ENCODE measurements at places on chromosomes 11 and 22. TPM values are rescaled to one million over a fixed set of nuclear protein-coding genes. Genes with fewer than 3 reads are reported as not detected.

The ENTHD1 gene
- total RNA-seq, result 0.11 TPM

The KDM4D gene
- total RNA-seq, result 0.84 TPM

The CASP4 gene
- 32.0 TPM for total RNA-seq

The CECR2 gene
- total RNA-seq, result not detected

The TESMIN gene
- total RNA-seq, result 5.5 TPM

The BBOX1 gene
- total RNA-seq, result not detected

The UPK3A gene
- total RNA-seq, result not detected

The ALX4 gene
- not detected for total RNA-seq

The TRPC6 gene
- not detected for total RNA-seq

The LTO1 gene
- 24.4 TPM for total RNA-seq

The PRAME gene
- total RNA-seq, result not detected

The GGTLC3 gene
- not detected for total RNA-seq

The TEX12 gene
- not detected for total RNA-seq

The CCDC34 gene
- 9.3 TPM for total RNA-seq

The OR5D14 gene
- not detected for total RNA-seq

The LPXN gene
- 115 TPM for total RNA-seq

The SNX32 gene
- 0.64 TPM for total RNA-seq

The DBX1 gene
- total RNA-seq, result not detected

The MARK2 gene
- total RNA-seq, result 36.5 TPM

The TNNI2 gene
- 0.27 TPM for total RNA-seq

The LYVE1 gene
- not detected for total RNA-seq

The TENM4 gene
- not detected for total RNA-seq

The NRIP3 gene
- total RNA-seq, result 5.5 TPM

The NPAS4 gene
- total RNA-seq, result 0.09 TPM

The FOLR3 gene
- total RNA-seq, result 0.51 TPM

The APOA1 gene
- total RNA-seq, result not detected

The ACRV1 gene
- total RNA-seq, result not detected

The GGT5 gene
- not detected for total RNA-seq

The TCF20 gene
- total RNA-seq, result 74.3 TPM

The ZBTB16 gene
- total RNA-seq, result 2.9 TPM

The SUSD2 gene
- total RNA-seq, result 0.32 TPM

The MMP12 gene
- not detected for total RNA-seq

The RPS6KA4 gene
- total RNA-seq, result 38.7 TPM

The CCT8L2 gene
- not detected for total RNA-seq

The OR5B21 gene
- 0.46 TPM for total RNA-seq

The ZFTA gene
- total RNA-seq, result 7.0 TPM

The OR6T1 gene
- total RNA-seq, result not detected

The BEST1 gene
- total RNA-seq, result not detected

The WNT11 gene
- 0.91 TPM for total RNA-seq

The TCN1 gene
- total RNA-seq, result not detected

The C11orf58 gene
- 162 TPM for total RNA-seq

The IGF2 gene
- total RNA-seq, result 0.16 TPM

The P2RY6 gene
- not detected for total RNA-seq
